ENCODE measurements at places on chromosomes 3 and 15.
A peak's percentile ranks its signal among the peaks of the same experiment; 100 is the strongest.

- DNase-seq = peak; percentile 79
These were observed 92.7 kb downstream of the MYLK start for GRCh38 chr3:123791417-123791816.

- DNase-seq = no peak
These were observed 875 bp upstream of the HLTF start for GRCh38 chr3:149087208-149087607.

DNA sequence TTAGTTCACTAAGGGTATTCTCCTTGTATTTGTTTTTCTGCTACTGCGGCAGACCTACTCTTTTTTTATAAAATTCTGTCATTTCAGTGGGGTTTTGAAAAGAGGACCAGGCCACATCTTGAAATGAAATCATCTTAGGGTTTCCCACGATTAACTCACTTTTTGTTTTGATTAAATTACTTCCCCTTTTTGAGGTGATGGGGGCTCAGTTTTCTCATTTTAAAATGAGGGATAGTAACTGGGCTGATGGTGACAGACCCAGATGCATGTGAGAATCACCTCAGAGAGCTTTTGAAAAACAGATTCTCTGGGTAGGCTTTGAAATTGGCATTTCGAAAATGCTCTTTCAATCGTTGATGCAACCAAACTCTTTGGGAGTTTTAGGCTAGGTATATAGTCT lies 24.2 kb downstream of the UBE2Q2 start:
- no peak for DNase-seq

DNA sequence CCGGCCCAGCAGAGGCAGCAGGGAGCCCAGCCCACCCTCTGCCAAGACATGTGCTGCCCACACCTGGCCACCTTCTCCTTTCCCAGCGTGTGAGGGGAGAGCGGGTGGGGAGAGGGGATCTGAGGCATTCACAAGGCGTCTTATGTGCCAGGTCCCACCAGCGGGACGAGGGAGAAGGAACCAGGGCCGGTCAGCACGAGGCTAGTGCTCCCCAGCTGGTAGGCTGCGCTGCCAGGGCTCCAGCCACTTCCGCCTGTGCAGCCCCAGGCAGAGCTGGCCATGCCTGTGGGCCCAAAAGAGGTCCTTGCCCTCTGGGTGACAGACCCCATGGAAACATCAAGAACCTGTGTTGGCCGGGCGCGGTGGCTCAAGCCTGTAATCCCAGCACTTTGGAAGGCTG lies 5.9 kb downstream of the MESP1 start:
- no peak for DNase-seq

- no peak for DNase-seq
These were observed 108.0 kb downstream of the DIPK2A start for GRCh38 chr3:144079634-144080033.

DNA sequence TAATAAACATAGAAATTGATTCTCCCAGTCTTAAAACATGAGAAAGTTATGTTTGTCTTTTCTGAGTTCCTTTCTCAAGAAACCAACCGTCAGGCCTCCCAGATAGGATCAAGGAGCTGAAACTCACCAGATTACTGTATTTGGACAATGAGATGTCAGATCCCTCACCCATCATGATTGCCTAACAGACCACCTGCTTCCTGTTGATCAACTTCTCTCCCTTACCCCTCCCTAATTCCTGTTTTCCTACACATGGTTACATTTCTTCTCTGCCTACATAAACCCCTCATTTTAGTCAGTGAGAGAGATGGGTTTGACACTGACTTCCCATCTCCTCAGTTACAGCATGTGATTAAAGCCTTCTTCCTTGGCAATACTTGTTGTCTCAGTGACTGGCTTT lies 917.5 kb downstream of the FHIT start:
- no peak for DNase-seq

DNA sequence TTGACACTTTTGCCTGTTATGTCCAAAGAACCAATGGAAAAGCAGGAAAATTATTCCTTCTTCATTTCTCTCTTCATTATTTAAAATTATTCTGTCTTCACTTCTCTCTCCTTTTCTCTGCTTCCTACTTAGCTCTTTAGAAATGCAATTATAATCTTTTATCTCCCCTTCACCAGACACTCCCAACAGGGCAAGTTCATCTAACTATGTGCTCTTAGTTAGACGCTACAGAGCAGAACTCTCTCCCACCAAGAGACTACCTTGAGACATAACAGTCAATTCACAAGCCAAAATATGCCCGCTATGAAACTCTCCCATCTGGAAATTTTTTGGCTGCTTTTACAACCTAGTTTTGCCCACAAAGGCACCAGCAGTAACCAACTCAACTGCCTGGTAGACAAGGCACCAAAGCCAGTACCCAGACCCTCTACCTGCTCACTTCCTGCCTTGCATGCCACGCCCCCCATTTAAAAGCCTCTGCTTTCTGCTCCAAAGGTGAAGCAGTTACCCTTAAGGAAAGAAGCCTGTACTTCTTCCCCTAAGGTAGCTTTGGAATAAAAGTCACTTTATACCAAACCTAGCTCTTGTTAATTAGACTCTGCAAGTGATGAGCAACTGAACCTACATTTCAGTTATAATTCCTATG lies 28.1 kb downstream of the CCRL2 start:
- DNase-seq = no peak

GRCh38 chr15:55846116-55846707 lies 103.3 kb upstream of the PRTG start:
- DNase-seq = peak; percentile 90

DNA sequence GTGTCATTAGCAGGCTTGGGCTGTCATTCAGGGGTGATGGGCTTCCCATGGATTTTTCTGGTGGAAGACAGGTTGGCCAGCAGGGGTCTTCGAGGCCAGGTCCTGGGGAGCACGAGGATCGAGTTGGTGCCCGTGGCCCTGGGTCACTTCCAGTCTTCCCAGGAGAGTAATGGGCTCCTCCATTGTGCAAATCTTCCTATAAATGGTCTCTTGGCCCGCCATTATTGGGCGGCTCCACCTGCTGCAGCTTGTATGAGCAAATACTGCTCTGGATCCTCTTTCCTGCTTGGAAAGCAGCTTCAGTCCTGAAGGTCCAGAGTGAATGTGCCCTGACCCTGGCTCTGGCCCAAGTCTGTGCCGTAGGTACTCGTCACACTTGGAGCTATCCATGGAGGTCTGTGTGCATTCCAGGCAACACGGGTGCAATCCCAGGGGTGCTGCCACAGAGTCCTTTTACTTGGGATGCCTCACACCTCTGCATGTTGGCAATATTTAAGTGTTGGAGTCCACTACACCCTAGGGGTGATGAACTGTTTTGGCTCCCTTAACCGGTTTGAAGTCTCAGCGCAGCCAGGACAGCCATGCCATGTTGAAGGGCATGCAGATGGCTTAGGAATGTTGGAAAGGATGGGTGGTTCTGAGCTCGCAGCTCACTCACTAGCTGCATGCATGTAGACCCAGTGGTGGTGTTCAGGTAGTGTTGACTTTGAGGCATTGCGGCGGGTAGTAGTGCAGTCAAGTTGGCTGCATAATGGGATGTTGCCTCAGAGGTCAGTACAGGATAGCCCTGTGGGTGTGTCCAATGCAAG lies 97.6 kb downstream of the SNRPN start:
- no peak for DNase-seq

DNA sequence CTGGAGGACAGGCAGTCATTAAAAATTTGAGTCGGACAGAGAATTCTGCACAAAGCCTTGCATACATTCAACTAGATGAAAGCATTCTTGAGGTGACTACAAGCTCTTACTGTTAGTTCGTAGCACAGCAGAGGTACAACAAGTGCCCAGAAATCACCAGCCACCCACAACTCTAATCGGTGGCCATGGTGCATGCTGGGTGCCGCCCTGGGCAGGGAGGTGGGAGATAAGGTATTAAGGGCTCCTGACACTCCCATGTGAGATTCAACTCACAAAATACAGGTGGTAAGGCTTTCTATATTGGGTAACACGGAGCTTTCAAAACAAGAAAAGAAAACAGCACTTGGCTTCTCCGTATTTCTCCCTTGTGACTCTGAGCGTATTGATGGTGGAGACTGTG lies 66.0 kb downstream of the MEIS2 start:
- DNase-seq = no peak

DNA sequence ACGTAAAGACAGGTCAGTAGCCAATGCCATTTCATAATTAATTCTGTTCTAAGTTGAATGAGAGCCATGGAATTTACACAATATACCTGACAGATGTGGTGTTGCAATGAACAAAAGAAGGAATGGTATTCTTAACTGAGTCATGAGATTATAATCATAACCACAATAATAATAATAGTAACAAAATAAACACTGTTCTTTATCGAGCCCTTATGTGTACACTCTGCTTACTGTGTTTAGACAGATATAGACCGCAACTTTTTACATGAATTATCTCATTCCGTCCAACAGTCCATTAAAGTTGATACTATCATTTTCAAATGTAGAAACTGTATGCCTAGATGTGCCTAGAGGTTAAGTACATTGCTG lies 28.2 kb upstream of the SCAANT1 start:
- peak; percentile 34 for DNase-seq

DNA sequence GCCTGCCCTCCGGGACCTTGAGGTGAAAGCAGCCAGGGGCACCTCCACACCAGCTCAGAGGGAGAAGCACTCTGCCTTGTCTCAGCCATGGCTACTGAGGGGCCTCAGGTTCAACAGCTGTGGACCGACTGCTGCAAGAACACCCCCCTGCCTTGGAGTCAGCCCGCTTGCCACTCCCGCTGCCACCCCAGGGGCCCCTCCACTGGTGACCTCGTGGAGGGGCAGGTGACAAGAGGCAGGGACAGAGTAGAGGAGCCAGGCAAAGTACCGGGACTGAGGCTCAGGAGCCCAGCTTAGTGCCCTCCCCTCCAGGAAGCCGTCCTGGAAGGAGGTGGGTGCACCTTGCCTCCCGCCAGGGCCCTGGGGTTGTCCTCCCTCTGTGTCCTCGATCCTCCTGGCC lies 79.6 kb upstream of the RPL32 start:
- no peak for DNase-seq

DNA sequence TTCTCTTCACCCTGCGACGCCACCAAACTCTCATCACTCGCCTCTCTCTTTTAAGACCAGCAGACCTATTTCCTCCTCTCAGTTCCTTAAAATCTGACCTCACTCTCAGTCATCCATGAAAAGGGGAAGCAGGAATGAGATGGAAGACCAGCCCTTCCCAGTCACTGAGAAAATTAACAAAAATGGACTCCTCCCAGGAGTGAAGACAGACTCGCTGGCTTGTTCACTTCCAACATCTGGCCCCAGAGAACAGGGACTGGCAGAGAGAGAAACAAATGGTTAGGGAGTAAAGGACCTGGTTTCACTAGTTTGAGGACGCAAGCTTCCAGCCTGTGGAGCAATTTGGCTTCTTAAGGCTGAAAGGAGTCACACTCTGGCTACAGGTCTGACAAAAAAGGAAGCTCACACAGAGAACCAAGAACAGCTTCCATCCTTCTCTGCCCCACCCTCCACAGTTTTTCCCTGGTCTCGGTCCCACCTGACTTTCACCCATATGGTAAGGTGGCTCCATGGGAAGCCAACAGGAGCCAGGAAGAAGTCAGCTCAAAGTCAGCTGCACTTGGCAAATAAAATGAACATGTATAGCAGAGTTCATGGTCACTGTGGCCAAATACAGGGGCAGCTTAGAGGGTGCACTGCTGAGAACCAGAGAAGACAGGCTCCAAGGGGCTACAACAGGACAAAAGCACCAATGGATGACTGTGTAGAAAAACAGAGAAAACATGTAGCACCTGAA lies 57.2 kb downstream of the ITGB5 start:
- no peak for DNase-seq

DNA sequence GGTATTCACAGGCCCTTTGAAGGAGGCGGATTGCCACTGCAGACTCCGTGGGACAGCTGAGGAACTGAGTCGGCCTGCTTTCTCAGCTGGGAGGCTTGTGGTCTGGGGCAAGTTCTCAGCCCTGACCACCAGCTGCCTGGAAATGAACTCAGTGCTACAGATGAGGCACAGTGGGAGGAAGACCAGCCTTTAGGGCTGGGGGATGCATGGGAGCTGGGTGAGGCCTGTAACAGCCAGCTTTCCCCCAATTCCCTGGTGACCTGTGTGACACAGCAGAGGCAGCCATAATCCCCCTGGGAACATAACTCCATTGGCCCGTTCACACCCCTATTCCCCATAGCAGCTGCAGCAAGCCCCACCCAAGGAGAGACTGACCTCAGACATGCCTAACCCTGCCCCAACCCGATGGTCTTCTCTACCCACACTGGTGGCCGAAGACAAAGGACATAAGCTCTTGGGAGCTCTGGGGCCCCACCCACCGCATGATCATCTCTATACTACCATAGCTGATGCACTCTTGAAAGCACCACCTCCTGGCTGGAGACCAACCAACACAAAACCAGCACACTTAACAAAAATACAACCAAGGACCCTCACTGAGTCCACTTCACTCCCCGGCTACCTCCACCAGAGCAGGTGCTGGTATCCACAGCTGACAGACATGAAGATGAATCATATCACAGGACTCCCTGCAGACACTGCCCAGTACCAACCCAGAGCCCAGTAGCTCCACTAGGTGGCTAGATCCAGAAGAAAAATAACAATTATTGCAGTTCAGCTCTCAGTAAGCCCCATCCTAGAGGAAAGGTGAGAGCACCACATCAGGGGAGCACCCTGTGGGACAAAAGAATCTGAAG lies 24.9 kb downstream of the ZMAT3 start:
- DNase-seq = no peak

- no peak for DNase-seq
These were observed 283.3 kb upstream of the ROBO2 start for GRCh38 chr3:76756577-76756976.
